ENCODE measurements at places on chromosomes 1 and 21.

- DNase-seq, result no peak
Measured at GRCh38 chr1:90708236-90708786, 8.8 kb downstream of the BARHL2 start.

GRCh38 chr1:182139496-182139895 is 78.0 kb upstream of the ZNF648 start:
- no peak for DNase-seq

DNA sequence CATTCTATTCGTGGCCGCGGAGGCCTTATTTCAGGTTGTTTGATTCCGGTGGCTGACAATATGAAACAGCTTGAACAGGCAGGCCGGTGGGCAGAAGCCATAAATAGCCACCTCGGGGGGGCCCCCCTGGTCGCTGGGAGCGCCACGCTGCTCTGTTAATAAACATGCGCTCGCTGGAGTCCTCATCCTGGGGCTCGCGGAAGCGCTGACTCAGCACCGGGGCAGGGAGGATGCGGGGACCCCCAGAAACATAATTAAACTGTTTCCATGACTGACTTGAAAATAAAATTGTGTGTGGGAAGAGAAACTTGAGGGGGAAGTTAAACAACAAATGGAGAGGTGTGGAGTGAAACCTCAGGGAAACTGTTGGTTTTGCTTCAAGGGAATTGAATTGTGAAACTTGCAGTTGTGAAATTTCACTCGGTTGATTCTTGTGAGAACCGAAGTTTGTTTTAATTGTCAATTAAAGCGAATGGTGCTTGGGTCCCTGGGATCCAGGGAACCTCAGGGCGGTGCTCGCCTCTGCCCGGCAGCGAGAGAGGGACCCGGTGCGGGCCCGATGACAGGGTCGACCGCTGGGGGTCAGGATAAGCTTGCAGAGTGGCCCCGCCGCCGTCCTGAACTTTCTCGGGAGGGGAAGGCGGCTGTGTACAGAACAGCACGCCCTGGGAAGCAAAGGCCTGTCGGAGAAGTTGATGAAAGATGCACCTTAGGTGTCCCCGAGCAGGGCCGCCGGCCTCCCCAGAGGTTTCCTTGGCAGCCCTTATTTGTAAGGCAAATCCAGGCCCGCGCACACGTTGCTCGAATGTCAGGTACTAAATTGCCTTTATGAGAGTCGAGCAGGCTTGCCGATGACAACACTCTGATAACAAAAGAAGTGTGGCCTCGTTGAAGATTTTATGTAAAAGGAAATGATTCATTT is 176.9 kb upstream of the LMO4 start:
- DNase-seq, result peak; percentile 88

DNA sequence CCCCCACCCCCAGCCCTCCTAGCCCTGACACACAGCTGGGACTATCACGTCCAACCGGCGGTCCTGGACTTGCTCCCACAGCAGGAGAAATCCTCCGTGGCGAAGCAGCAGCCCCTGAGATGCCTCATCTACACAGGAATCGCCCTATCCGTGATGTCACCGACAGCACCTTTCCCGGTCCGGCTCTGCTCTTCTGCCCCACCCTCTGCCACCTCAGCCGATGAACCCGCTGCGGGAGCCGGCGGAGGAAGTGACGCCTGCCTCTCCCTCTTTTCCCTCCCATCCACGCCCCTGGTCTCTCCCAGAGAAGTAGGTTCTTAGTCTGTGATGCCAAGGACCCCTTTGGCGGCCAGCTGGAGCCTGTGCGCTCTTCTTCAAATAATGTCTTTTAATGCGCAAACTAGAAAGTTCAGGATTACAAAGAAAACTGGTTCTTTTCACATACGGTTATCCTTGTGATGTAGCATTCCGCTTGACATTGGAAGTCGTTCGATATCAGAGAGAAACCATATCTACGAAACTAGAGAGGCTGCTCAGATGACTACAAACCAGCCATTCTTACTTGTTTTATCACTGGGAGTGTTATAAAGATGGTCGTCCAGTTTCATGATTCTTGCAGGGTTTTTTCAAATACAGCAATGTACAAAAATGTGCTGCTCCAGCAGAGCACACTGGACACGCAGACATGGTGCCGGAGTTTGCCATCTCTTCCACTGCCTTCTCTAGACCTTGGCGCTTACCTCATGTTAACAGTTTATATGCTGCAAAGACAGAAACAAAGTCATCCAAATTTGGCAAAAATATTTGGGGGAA is 120.3 kb downstream of the PPIAL4G start:
- DNase-seq, result no peak

DNA sequence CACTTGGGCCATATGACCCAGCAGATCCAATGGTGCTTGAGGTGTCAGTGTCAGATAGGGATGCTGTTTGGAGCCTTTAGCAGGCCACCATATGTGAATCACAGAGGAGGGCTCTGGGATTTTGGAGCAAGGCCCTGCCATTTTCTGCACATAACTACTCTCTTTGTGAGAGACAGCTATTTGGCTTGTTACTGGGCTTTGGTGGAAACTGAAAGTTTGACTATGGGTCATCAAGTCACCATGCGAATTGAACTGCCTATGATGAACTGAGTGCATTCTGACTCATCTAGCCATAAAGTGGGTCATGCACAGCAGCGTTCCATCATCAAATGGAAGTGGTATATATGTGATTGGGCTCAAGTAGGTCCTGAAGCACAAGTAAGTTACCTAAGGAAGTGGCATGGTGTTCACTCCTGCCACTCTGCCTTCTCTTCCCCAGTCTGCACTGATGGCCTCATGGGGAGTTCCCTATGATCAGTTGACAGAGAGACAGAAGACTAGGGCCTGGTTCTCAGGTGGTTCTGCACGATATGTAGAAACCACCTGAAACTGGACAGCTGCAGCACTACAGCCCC is 447.3 kb downstream of the AGBL4 start:
- DNase-seq, result no peak

- DNase-seq, result no peak
Measured at GRCh38 chr1:67724928-67725560, 40.0 kb downstream of the GADD45A start.

DNA sequence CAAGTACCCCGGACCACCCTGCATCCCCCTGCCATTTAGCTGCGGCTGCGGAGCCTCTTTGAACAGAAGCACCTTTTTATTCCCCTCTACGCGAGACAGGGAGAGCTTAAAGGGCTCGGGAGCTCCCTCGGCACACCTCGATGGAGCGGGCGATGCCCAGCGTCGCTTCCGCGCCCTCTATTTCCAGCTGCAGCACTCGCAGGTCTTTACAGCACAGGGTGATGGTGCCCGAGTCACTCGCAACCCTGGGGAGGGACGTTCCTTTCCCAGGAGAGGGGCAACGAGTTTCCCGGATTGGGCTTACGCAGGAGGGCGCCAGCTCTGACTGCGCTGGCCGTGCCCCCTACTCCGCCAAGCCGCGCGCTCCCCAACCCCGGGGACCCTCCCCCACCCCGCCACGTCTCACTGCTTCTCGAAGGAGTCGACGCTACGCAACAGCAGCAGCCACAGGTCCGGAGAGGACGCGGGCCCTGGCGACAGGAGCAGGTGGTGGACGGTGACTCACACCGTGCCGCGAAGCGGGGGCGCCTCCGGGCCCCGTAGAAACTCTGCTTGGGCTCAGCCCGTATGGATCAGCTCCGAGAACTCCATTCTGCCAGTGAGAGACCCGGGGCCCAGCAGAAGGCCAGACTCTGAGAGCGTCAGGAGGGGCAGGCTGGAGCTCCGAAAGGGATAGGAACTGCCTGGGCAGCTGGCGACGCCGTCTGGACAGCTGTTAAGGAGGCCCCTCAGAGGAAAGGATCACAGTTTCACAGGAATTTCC is 5.8 kb upstream of the FAM167B start:
- peak; percentile 66 for DNase-seq

- DNase-seq, result peak; percentile 42
Measured at GRCh38 chr1:32394890-32395432, 720 bp upstream of the BSDC1 start.

DNA sequence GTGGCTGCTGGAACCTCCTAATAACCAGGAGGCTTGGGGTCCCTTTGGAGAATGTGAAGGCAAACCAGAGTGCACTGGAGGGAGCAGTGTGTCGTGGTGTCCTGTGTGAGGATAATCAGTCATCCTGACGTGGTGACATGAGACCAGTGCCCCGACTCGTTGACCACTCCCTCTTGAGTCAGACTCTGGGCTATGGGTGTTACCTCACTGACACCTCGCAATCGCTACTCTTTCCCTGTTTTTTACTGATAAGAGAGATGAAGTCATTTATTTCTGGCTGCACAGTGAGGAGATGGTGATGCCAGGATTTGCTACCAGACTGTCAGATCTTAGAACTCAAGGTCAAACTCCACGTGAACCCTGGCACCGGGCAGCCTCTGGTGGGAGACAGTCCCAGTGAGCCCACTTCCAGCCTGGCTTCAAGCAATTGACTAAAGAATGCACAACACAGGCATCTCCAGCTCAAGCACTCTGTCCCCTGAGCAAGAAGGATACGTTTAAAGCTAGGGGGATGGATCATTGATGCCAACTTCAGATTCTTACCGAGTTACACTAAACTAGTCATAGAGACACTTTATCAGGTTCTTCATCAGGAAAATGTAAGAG is 30.3 kb downstream of the UBASH3A start:
- DNase-seq, result no peak

DNA sequence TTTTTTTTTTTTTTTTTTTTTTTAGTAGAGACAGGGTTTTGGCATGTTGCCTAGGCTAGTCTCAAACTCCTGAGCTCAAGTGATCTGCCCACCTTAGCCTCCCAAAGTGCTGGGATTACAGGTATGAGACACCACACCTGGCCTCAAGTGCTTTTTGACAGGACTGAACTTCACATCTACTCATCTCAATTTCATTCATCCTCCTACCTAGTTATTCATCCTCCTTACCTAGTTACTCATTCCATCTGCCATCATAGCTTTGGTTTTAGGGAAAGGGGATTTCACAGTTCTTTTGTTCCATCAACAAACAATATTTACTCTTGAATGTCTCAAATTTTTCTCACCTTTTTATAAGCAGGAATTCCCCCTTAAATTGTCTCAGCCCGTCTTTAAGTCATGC is 38.6 kb upstream of the RALGPS2 start:
- no peak for DNase-seq

GRCh38 chr1:179080866-179081686 is 794 bp upstream of the TOR3A start:
- no peak for DNase-seq

- no peak for DNase-seq
Measured at GRCh38 chr1:160748181-160748877, 9.3 kb downstream of the SLAMF7 start.

DNA sequence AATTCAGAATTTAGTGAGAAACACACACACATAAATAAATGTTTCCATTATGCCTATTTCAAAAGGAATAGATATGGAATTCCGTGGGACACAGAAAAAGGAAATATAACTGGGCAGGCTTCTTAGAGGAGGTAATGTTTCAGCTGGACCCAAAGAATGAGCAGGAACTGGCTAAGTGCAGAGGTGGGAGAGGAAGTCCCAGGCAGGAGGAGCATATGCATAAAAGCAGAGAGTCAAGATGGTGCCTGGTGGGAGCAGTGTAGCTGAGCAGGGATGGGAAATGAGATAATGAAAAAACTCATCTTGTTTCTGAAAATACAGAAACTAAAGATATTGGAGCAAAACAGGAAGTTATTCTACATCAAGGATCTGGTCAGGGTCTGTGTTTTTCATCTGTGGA is 115.2 kb upstream of the MAGI3 start:
- no peak for DNase-seq

GRCh38 chr1:164768619-164769018 is 209.6 kb downstream of the PBX1 start:
- DNase-seq, result no peak

- DNase-seq, result no peak
Measured at GRCh38 chr1:93014168-93014567, 52.9 kb upstream of the DIPK1A start.

DNA sequence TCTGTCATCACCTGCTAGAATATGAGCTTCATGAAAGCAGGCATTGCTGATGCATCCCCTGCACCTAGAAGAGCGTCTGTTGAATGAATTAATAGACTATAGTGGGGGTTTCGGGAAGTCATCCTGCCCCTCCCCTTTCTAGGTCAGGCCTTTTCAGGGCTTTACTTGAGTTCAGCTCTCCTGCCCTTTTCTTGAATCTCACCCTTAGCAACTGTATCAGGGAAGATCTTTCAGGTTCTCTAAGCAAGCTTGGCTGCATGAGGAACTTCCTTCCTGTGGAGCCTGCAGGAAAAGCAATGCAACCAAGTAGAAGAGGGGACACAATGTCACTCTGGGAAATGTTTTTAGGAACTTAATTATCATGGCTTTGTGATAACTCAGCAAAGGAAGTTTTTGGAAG is 27.2 kb upstream of the KIAA0040 start:
- DNase-seq, result no peak

GRCh38 chr1:222240536-222241181 is 307.2 kb downstream of the HHIPL2 start:
- no peak for DNase-seq

GRCh38 chr21:36322083-36322424 is 2.1 kb downstream of the MORC3 start:
- DNase-seq, result no peak

GRCh38 chr1:115671176-115671934 is 29.6 kb downstream of the VANGL1 start:
- no peak for DNase-seq

DNA sequence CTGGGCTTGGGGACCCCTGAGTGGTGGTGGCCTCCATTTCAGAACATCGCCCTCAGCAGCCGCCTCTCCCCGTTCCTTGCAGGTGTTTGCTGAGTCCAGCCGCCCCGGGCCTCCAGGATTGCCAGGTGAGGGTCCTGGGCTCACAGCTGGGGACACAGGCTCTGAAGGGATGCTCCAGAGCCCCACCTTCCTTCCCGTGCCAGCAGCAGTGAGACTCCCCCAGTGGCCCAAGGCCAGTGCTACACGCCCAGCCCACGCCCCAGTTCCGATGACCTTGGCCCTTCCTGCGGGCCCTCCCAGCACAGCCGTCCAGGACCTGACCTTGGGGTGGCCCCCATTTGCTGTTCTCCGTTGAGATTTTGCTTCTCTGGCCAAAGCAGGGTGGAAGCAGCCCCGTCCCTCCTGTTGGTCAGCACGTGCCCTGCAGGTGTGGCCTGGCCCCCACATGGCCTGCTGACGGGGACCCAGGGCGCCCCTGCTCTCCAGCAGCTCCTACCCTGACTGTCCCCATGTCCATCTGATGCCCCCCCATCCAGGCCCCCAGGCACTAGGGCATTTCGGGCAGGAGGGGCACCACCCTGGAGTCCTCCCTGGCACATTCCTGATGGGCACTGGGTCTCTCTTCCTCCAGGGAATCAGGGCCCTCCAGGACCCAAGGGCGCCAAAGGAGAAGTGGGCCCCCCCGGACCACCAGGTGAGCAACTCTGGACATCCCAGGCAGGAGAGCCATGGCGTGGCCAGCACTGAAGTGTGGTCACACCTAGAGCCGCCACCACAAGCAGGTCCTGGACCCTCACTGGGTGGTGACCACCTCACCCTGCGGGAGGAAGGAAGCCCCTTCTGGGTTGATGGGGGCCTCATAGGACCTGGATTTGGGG is 45.0 kb downstream of the SLC19A1 start:
- no peak for DNase-seq

Measured in D341Med (cell line).